ENCODE measurements at places on chromosomes 2 and 18.

- no peak for DNase-seq
These were observed 375.3 kb downstream of the SLC4A3 start for GRCh38 chr2:220002699-220003098.

GRCh38 chr2:2664989-2665833 is 334.1 kb upstream of the MYT1L start:
- DNase-seq, result no peak

GRCh38 chr2:54285451-54285850 is 29.4 kb upstream of the TSPYL6 start:
- DNase-seq, result no peak

DNA sequence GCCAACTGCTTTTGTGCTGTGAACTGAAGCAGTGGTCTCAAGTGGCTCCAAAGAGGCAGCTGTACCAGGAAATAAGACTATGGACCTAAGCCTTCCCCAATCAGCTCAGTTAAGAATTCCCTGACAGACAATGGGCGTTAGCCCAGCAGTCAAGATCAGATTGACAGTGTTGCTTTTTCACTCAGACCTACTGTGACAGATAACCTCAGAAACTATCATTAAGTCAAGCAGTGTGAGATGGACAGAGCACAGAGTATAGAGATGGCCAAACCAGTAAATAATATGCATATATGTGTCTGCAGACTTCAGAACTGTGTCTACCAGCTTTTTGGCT is 215.3 kb downstream of the ZFP36L2 start:
- DNase-seq, result no peak

- DNase-seq, result no peak
These were observed 167.0 kb upstream of the CREB1 start for GRCh38 chr2:207362716-207363115.

GRCh38 chr2:109595644-109596043 is 18.1 kb downstream of the SEPTIN10 start:
- DNase-seq, result no peak

- no peak for DNase-seq
These were observed 19.7 kb downstream of the CLUL1 start for GRCh38 chr18:616380-616995.

GRCh38 chr2:141555876-141556470 is 574.8 kb downstream of the LRP1B start:
- DNase-seq, result no peak

DNA sequence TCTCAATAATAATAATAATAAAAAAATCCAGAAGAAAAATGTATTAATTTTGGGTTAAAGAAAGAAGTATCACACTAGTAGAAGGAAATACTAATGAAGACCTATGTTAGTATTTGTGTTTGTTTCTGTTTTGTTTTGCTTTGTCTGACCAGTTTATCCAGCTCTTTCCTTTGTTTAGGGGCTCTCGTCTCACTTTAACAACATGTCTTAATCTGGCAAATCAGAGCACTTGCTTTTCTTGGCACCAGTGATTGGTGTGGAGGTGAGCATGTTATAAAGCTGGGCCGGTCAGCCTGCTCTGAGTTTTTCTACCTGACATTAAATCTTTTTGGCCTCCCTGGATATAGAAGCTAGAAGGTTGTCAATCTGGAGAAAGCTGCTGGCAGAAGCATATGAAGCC is 15.1 kb upstream of the MEX3C start:
- DNase-seq, result no peak

DNA sequence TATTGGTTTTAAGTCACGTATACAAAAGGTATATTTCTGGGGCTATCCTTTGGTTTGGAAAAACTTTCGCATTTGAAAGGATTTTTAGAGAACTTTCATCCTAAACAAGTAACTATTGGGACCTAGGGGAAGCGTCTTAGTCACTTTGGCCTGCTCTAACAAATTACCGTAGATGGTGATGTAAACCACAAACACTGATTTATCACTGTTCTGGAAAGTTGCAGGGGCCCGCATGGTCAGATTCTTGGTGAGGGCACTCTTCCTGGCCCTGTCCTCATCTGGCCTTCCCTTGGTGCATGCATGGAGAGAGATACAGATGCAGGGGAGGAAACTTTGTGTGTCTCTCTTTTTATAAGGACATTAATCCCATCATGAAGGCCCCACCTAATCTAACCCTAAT is 49.1 kb upstream of the ANKRD62 start:
- no peak for DNase-seq

DNA sequence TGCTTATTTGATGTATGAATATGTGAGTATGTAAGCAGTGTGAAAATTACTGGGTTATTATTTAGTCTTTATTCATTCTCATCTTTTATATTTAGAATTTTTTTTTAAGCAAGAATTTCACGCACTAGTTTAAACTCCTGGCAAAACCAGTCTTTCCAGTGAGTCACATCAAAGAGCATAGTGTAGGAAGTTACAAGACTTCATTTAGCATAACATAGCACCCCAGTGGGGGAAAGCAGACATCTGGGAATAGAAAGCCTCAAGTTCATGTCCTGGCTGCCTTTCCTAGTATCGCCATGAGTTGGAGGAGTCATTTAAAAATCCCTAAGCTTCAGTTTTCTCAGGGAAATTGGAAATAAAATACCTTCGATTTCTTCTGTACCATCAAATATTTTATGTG is 408.3 kb downstream of the NUP35 start:
- no peak for DNase-seq

- DNase-seq, result peak; percentile 42
These were observed 6.5 kb downstream of the SPR start for GRCh38 chr2:72893594-72894319.

DNA sequence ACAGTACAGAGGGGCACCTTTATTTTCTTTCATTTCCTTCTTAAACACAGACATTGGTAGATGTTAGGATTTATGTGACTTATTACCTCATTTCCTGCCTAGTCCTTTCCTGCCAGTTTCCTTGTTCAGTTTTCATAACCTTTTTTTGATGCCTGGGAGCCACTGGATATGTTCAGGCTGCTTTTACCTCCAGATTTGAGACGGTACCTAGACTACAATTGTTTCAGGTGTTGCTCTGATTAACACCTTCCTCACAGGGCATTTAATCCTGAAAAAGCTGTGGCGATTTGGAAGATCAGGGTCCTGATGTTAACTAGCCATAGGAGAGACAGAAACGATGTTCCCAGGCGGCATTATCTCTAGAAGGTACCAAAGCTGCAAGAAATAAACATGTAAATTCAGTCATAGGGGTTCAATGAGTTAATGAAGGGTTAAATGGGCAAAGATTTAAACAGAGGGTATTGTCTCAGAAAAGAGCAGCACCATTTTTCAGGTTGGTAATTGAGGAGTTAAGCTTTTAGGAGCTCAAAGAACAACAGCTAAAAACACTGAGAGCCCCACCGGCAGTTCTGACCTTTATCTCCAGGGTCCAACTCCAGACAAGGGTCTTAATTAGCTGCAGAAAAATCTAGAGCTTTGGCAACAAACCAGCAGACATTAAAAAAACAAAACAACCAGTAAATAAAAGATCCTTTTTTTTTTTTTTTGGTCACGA is 93.3 kb downstream of the HRH4 start:
- no peak for DNase-seq

DNA sequence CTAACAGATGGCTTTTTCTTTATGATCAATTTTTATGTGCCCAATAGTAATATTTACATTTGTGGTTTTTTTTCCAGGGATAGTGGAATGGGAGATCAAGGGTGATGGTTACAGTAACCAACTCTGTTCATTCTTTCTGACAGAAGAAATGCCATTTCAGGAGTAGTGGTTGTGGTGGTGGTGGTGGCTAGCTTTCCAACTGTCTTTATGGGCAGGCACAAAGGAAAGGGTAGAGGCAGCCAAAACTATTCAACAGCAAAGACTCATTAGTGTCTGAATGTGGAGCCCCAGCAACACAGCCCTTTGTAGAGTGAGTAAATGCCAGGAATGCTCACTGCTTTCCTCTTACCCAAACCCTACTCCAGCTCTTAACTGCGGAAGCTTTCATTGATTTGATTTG is 227.7 kb downstream of the RND3 start:
- no peak for DNase-seq

Measured in stimulated activated CD4-positive, alpha-beta T cell treated with anti-CD3 and anti-CD28 coated beads, Interleukin-12 subunit alpha, Interleukin-12 subunit beta, amount 100 ng/mL, for 48 hours (primary cell).